Suppressor macrophage treated with lipopolysaccharide for 4 hours (primary cell): ENCODE measurements at places on chromosomes 16 and 17.

- no peak for DNase-seq
Observed at GRCh38 chr17:78689029-78689428, 93.0 kb downstream of the CYTH1 start.

DNA sequence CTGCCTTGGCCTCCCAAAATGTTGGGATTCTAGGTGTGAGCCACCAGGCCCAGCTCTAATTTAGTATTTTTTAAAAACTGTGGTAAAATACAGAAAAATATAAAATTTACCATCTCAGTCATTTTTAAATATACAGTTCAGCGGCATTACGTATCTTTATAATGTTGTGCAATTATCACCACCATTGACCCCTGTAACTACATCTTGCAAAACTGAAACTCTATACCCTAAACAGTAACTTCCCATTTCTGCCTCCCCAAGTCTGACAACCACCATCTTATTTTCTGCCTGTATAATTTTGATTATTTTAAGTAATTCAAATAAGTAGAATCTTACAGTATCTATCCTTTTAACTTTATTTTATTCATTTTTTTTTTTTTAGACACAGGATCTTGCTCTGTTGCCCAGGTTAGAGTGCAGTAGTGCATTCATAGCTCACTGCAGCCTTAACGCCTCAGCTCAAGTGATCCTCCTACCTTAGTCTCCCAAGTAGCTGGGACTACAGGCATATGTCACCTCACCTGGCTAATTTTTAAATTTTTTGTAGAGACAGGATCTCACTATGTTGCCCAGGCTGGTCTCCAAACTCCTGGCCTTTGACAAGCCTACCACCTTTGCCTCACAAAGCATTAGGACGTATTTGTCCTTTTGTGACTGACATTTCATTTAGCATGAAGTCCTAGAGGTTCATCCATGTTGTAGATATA, 10.9 kb upstream of the GGA2 start:
- peak; percentile 77 for DNase-seq

GRCh38 chr17:30801671-30802070, 22.8 kb downstream of the CRLF3 start:
- no peak for DNase-seq

- DNase-seq: no peak
Observed at GRCh38 chr16:21646721-21647561, 5.5 kb downstream of the IGSF6 start.

DNA sequence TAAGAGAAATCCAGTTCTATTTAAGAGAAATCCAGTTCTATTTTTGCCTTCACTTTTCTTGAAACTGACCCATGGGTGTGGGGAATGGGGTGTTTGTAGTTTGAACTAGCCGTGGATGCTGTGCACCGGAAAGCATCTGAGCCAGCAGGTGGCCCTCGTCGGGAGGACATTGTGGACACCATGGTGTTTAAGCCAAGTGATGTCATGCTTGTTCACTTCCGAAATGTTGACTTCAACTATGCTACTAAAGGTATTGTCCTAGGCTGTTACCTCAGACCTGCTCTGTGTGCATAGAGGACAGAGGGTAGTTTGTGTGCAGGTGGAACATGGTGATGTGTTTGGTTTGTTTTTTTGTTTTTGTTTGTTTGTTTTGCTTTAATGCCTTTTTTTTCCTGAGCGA, 3.3 kb downstream of the ATXN2L start:
- no peak for DNase-seq

DNA sequence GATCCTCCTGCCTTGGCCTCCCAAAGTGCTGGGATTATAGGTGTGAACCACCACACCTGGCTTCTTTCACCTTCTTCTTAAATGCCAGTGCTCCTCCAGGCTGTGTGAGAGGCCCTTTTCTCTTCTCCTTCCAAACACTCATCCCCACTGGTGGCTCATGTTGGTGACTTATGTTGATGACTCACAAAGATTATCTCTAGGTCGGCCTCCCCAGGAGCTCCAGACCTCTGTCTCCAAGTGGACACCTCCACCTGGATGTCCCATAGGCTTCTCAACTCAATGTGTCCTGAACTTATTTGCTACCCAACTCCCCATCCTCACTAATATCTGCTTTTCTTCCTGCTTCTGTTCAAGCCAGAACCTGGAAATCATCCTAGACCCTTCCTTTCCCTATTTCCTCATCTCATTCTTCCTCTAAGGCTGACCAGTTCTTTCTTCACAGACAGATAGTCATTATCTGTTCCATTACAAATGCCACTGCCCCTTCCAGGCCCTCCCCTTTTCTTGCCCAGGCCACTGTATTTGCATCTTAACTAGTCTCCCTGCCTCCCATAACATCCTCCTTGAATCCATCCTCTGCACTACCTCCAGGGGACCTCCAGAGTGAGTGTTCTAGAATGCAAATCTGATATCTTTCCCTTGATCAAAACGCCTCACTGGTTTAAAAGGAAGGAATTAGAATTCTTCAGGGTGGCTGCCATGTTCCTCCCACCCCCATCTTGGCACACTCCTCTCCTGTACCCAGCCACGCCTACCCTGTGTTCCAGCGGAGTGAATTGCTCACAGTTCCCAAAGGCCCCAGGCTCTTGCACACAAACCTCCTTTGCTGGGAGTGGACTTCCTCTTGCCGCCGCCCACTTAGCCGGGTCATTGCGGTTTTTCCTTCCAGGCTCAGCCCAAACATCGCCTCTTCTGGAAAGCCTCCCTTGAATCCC, 34.8 kb upstream of the FBXO47 start:
- peak; percentile 88 for DNase-seq

GRCh38 chr16:10693889-10694288, 841 bp downstream of the TEKT5 start:
- no peak for DNase-seq

GRCh38 chr17:56880133-56880532, 33.7 kb downstream of the TRIM25 start:
- DNase-seq: peak; percentile 74

- no peak for DNase-seq
Observed at GRCh38 chr16:86392436-86393152, 117.7 kb upstream of the FOXF1 start.

GRCh38 chr16:69851491-69852240, 89.5 kb downstream of the WWP2 start:
- DNase-seq: no peak

GRCh38 chr16:66695471-66695934, 1.0 kb downstream of the CMTM4 start:
- DNase-seq: no peak

- no peak for DNase-seq
Observed at GRCh38 chr16:15933781-15934180, 15.6 kb upstream of the ABCC1 start.

GRCh38 chr17:61574542-61575351, 16.3 kb downstream of the NACA2 start:
- no peak for DNase-seq

DNA sequence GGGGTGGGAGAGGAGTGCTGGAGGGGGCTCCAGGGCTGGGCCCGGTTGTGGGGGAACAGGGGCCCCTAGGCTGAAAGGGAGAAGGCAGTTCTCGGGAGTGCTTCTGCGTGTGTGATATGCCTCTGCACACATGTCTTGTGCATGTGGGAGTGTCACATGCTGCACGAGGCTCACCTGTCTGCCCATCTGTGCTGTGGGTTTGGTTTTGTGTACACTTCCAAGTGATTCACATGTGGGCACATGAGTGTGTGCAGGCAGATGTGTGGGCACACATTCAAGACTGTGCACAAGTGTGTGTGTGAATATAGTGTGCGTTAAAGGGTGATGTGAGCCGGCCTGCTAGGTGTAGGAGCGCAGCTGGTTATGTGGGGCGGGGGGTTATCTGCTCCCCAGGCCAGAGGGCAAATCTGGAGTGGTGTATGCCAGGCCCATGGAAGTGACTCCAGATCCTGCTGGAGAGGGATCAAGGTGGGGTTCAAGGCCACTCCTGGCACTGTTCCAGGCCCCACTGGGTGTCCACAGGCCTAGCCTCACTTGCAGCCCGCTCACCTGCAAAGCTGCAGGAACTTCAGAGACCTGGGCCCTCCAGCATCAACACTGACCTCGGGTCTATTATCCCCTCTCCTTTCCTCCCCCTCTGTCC, 3.8 kb upstream of the BAHCC1 start:
- no peak for DNase-seq

DNA sequence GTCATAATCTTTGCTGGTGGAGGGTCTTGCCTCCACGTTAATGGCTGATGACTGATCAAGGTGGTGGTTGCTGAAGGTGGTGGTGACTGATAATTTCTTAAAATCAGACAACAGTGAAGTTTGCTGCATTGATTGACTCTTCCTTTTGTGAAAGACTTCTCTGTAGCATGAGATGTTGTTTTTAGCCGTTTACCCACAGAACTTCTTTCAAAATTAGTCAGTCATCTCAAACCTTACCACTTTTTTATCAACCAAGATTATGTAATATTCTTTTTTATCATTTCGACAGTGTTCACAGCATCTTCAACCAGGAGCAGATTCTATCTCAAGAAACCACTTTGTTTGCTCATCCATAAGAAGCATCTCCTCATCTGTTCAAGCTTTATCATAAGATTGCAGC, 5.9 kb downstream of the UQCRC2 start:
- DNase-seq: no peak

GRCh38 chr16:20811889-20812439, 5.6 kb downstream of the REXO5 start:
- no peak for DNase-seq

DNA sequence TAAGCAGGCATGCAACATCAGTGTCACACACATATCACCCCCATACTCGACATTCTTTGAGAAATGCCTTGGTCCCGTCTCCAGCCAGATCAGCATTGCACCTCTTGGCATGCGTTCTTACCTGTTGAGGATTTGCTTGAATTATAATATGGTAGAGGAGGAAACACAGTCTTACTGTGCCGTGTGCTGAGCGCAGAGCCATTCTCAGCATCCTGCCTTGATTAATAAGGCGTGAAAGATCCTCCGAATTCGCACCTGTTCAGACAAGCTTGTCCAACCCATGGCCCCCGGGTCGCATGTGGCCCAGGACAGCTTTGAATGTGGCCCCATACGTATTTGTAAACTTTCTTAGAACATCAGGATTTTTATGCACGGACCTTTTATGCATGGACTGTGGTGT, 408.1 kb downstream of the WWOX start:
- no peak for DNase-seq

GRCh38 chr16:87686697-87687096, 79.1 kb downstream of the KLHDC4 start:
- no peak for DNase-seq

DNA sequence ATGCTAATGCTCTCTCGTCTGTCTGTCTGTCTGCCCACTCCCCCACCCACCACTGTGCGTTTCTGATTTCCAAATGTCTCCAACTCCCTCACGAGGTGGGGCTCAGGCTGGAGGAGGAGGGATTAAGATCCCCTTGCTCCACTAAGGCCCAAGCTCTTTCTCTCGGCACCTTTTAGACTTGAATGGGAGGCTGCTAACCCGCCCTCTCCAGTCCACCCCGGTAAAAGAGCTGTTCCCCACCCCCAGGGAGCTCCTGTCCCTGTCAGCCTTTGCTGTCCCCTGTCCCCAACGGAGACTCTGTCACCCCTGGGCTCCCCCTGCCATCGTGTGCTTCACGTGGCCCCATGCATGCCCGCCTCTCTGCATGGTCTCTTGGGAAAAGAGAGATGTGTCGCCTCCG, 68.5 kb upstream of the PLCG2 start:
- DNase-seq: no peak

DNA sequence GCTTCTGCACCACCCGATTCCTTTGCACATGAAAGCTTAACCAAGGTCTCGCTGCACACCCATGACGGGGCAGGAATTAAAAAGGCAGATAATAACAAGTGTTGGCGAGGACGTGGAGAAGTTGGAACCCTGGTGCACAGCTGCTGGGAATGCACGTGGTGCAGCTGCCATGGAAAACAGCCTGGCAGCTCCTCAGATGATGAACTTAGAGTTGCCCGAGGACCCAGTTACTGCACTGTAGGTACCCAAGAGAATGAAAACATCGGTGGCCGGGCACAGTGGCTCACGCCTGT, 211.6 kb upstream of the CIBAR2 start:
- DNase-seq: no peak
